ENCODE measurements at places on chromosomes 5 and 9.

DNA sequence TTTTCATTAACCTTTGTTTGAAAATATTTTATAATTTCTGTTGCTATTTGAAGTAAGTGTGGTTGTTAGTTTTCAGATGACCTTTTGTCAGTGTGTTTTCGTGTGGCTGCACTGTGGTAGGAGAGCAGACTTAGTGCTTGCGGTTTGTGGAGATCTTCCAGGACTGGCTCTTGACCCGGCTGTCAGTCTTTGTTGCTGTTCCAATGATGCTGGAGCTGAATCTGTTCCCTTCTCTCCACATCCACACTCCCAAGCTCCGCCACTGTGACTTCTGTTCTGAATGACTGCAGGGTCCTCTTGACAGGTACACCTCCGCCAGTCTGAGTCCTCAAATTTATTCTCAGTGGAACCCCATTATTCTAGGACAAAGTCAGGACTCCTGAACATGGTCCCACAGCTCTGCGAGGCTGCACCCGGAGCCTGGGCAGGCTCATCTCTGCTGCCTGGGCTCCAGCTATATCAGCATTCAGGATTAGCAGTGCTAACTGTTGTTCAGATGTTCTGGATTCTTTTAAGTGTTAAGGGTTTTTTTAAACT, 126.0 kb downstream of the WNK2 start:
- DNase-seq, result no peak

DNA sequence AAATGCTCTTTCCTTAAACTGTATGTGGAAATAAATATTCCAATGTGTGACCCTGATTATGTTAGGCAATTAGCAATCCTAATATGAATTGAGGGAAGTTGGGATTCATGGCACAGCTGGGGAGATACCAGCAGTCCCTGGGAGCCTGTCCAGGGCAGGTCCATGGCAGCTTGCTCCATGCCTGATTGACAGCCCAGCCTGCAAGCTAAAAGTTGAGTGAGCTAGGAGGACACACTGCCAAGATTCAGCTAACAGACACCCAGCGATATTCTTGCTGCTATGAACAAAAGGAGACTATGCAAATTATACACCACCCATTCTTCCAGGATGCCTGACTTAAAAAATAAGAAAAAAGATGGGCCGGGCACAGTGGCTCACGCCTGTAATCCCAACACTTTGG, 6.2 kb downstream of the TGFBI start:
- no peak for DNase-seq

DNA sequence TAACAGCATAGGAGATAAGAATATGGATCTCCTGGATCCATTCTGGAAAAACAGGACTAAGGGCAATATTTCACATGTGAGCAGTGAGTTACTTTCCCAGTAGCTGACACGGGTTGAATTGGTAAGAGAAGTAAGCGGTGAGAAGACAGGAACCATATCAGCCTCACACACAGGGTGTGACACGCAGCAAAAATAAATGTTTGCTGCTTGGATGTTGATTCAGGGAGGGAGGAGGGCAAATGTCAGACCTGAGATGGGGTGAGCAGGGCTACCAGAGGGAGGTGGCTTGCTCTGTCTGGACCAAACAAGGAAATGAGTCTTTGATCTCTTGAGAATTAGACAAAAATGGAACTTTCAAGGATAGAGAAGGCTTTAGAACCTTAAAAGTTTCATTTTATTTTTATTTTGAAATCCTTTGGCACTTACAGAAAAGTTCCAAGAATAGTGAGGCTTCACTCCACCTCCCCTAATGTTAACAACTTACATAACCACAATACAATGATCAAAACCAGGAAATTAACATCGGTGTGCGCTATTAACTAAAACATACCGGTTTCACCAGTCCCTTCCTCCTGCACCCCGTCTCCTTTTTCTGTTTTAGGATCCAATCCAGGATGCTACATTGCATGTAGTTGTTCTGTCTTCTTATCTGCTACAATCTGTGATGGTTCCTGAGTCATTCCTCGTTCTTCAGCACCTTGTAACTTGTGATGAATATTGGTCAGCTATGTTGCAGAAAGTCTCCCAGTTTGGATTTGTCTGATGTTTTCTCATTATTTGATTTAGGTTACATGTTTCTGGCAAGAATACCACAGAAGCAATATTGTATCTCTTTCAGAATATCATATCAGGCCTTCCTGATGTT, 20.5 kb upstream of the ARHGEF28 start:
- no peak for DNase-seq

- DNase-seq, result no peak
Measured at GRCh38 chr5:7642029-7642428, 208.9 kb downstream of the CFAP90 start.
